ENCODE measurements at places on chromosomes 4 and X.

DNA sequence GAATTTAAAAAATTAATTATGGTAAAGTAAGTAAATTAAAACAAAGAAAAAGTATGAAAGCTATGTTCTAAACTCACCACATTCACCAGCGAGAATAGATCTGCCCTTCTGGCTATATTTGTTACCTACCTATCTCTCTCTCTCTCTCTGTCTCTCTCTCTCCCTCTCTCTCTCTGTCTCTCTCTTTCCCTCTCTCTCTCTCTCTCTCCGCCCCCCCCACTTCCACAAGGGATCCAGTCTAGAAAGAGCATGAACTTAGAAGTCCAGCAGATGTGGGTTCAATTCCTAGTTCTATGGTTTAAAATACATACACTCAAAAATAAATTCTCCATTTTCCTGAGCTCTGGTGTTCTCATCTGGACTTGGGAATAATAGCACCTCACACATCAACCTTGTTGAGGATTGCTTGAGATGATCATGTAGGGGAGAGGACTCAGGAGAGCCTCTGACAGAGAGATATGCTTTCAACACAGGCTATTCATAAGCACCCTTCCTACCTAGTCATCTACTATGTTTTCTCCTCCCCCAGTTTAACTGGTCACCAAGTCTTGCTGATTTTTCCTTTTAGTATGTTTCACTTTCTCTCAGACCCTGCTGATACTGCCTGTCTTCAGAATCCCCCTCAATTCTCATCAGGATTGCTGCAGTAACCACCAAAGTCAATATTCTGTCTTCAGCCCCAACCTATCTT, 64.7 kb downstream of the SLC7A11 start:
- no peak for DNase-seq

- DNase-seq, result no peak
Observed at GRCh38 chr4:99885063-99885664, 9.1 kb downstream of the LAMTOR3 start.

DNA sequence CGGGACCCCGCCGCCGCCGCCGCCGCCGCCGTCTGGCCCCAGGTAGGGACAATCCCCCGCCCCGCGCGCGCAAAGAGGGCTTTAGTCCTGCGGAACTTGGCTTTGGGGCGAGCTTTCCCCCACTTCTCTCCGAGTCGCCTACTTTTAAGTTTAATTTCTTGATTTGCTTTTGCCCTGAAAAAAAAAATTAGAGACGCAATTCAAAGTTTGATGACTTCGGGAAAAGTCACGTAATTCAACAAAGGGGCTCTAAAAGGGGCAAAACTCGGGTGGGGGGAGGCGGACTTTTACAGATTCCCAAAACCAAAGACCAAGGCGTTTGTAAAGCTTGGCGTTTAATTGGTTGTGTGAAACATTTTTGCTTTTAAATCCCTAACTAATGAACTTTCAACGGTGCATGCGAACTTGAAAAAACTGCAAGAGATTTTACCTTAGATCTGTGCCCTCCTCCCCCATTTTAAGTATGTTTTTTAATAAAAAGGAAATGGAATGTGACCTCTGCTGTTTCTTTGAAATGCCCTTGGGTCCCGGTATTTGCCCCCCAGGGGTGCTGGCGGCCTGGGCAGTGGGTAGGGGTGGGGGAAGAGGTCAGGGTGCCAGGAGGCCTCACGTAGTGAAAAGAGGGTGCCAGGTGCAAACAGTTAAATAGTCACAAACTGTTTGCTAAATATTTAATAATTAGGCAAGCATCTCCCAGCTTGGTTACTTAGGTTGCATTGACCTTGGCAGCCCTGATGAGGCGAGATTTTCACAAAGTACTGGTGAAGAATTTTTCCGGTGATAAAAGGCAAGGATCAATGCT, 209.7 kb downstream of the NWD2 start:
- DNase-seq, result no peak

- DNase-seq, result no peak
Observed at GRCh38 chrX:97211070-97211469, 327.4 kb downstream of the RPA4 start.

GRCh38 chr4:159460371-159460770, 357.5 kb downstream of the RAPGEF2 start:
- DNase-seq, result no peak

- DNase-seq, result no peak
Observed at GRCh38 chr4:119736559-119736958, 108.0 kb upstream of the PDE5A start.

DNA sequence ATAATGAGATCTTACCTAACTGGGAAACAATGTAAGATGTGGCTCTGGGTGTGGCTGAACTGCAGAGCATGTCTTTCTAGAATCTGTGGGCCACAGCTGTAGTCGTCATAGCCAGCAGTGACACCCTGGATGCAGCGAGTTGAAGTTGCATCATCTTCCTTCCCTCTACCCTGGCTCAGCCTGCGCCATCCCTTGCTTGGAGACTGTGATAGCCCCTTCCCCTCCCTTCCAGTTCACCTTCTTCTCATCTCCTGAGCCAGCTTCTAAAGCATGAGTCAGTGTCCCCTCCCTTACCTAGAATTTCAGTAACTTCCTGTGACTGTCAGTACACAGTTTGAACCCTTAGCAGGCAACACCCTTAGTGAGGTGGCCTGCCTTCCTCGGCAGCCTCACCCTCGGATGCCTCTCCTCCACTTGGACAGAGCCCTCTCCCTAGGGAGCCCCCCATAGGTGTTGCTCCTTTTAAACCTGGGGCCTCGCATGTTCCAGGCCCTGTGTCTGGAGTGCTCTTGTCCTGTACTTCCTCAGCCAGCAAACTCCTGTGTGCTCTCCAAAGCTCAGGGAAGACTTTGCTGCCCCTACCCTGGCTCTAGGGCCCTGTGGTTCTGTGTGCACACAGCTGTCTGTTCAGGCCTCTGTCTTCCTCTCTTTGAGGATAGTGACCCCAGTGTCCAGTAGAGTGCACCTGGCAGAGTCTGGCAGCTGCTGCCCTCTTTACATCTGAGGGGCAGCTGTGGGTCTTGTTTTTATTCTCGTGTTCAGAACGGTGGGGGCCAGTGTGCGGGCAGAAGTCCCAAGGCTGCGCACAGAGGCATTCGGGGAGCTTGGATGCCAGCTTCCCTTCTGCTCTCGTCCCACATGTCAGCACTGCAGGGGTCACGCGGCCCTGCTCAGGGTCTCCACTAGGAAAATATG, 43.7 kb upstream of the TADA2B start:
- DNase-seq, result no peak

DNA sequence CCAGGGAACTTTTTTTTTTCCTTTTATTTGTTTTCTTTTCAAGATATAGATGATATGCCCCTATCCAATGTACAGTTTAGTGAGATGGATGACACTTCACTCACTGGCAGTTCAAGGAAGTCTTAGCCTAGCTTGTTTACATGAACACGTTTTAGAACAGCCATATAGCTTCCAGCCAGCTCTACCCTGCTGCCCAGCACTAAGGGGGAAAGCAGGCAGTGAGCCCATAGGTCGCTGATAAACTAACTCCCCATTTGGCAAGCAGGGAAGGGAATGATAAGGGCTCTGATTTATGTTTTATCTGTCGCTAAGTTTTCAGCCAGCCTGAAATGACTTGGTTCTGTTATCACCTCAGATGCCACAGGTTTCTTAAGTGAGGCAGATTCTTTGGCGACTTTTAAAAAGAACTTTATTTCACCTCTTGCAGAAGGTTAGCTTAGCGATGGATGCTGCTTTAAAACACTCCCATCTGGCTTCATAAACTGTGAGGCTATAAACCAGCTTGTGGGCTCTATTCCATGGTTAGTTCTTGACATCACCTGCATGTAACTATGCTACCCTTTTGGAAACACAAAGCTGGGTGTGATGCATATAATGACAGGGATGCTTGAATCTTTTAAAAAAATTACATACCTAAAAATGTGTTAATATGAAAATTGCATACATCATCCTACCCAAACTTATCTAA, 348.4 kb downstream of the FBXO8 start:
- DNase-seq, result no peak

DNA sequence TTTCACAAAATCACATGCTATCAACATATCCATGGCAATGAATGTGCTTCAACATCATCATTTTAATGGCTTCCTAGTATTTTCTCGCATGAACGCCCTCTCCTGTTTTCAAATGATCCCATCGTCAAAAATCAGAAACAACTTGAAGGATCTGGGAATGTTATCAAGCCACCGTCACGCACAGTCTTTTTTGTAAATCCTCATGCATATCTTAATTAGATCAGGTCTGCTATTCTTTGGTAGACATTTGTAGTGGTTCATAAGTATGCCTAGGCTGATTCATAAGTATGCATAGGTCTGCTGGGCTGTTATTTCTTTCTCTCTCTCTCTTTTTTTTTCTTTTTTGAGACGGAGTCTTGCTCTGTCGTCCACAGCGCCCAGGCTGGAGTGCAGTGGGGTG, 101.6 kb downstream of the CLNK start:
- DNase-seq, result no peak

- DNase-seq, result no peak
Observed at GRCh38 chr4:11628093-11628725, 199.5 kb upstream of the HS3ST1 start.

DNA sequence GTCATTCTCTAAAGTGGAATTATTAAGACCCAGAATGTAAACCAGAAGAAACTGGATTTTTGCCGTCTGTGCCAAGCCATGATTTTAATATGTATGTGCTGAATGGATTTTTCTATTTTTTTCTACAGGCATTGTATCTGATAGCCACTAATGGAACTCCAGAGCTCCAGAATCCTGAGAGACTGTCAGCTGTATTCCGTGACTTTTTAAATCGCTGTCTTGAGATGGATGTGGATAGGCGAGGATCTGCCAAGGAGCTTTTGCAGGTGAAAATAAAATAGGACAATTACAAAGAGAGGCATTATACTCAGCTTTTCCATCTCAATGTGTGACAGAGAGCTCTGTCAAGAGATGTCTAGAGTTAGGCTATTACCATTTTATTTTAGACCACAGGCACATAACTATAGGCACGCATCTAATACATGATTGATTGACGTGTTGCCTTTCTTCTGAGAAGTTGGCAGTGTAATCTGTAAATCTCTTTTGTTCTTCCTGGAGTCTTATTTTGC, 53.9 kb downstream of the CAPN6 start:
- no peak for DNase-seq

DNA sequence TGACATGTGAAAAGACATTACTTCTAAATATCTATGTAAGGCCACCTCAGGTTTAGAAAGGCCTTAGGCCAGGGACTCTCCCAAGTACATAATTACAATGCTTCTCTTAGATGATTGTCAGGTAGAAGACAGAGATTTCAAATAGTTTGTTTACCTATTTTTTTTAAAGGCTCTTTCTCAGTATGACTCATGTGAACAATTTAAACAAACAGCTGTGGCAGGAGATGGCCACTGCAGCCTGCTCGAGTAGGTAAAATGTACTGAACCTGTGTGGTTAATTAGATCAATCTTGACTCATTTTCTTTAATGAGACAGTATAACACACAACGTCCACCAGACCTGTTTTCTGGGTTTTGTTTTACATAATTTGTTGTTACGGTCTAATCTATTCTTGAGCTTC, 50.2 kb downstream of the LEF1 start:
- DNase-seq, result no peak

GRCh38 chr4:180630012-180630665, 1613.1 kb upstream of the TENM3 start:
- no peak for DNase-seq

GRCh38 chr4:33453436-33453835, 2733.3 kb downstream of the PCDH7 start:
- DNase-seq, result no peak

DNA sequence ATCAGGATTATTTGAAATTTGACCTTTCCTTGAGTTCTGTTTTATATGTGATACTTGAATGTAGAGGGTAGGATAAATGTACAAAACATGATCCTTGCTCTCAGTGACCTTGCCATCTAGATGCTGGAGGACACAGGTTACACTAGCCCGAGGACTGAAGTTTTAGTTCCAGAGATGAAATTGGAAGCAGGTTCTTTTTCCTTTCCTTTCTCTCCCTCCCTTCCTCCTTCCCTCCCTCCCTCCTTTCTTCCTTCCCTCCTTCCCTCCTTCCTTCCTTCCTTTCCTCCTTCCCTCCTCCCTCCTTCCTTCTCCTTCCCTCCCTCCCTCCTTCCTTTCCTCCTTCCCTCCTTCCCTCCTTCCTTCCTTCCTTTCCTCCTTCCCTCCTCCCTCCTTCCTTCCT, 54.3 kb downstream of the LRRC66 start:
- no peak for DNase-seq

DNA sequence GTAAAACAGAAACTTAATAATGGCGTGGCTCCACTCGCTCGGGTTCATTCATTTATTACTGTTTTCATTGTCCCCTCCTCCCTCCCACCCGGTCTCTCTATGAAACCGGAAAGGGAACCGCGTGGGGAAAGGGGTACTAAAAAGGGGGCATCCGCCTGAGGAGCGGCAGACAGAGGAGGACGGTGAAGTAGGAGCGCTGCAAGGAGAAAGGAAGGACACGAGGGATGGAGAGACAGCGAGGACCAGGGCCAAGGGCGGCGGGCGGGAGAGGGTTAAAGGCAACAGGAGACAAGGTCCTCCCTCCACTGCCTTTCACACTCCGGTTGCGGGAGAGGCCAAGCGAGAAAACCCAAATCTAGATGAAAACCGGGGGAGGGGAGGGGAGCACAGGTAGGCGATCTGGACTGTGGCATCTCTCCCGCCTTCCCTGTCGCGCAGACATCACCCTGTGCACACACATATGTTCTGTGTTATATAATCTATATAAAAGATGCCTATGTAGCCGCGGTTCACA, 829 bp downstream of the ELOVL6 start:
- DNase-seq, result peak; percentile 78

GRCh38 chr4:98890702-98891455, 38.1 kb downstream of the EIF4E start:
- DNase-seq, result no peak

DNA sequence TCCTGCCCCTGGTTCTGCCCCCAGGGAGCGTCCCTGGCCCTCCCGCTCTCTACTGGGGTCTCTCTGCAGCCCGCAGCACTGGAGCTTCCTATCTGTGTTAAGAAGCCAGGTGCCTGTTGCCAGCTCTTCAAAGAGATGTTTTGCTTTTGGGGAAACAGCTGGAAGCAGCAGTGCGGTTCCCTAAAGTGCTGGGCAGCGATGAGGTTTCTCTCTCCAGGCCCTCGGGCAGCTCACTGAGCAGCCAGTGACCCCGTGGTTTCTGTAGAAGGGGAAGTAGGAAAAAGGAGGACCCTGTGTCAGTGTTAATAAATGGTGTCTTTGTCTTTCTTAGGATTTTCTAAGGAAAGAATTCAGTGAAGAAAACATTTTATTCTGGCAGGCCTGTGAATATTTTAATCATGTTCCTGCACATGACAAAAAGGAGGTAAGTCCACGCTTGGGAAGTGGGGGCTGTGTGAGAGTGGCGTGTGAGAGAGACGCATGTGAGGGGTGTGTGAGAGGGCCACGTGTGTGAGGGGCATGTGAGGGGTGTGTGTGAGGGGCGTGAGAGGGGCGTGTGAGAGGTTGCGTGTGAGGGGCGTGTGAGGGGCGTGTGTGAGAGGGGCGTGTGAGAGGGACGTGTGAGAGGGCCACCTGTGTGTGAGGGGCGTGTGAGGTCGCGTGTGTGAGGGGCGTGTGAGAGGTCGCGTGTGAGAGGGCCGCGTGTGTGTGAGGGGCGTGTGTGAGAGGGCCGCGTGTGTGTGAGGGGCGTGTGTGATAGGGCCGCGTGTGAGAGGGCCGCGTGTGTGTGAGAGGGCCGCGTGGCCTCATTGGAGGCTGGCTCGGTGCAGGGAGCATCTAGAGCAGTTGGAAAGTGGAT, 27.1 kb upstream of the HGFAC start:
- DNase-seq, result no peak

All from right kidney (tissue), 9 donors.